ENCODE measurements at places on chromosomes 6 and 20.

DNA sequence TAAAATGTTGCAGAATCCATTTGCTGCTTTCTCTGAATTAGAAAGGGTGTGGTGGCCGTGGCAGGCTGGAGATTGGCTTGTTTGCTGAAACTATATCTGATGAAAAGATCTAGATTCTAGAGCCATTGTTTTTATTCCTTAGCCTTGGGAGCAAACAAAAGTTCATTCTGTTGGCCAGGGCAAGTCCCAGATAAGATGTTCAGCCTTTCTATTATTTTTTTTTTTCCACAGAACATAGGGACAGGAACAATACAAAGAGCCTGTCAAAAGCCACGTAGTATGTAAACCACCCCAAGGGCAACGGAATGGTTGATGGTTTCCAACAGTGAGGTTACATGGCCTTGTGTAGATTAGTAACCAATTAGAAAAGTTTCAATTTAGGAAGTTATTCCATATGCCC lies 119.9 kb upstream of the SLC22A16 start:
- no peak for DNase-seq

- DNase-seq: no peak
Measured at GRCh38 chr6:142816031-142816430, 128.9 kb downstream of the HIVEP2 start.

DNA sequence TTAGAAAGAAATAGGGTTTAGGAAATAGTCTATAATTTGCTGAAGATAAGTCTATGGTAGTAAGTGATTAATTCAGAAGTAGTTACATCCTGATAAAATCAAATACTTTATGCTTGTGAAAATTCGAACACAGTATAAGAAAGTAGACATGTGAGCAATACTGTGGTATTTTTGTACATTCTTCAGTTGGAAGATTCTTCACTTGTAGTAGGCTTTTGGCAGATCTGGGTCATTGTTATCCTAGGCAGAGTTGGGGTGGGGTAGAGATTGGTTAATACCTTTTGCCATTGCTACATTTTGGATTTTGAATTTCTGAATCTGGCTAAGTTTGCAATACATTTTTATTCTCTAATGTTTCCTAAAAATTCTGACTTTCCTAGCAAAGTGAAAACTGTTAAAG lies 197.5 kb downstream of the BCKDHB start:
- DNase-seq: no peak

DNA sequence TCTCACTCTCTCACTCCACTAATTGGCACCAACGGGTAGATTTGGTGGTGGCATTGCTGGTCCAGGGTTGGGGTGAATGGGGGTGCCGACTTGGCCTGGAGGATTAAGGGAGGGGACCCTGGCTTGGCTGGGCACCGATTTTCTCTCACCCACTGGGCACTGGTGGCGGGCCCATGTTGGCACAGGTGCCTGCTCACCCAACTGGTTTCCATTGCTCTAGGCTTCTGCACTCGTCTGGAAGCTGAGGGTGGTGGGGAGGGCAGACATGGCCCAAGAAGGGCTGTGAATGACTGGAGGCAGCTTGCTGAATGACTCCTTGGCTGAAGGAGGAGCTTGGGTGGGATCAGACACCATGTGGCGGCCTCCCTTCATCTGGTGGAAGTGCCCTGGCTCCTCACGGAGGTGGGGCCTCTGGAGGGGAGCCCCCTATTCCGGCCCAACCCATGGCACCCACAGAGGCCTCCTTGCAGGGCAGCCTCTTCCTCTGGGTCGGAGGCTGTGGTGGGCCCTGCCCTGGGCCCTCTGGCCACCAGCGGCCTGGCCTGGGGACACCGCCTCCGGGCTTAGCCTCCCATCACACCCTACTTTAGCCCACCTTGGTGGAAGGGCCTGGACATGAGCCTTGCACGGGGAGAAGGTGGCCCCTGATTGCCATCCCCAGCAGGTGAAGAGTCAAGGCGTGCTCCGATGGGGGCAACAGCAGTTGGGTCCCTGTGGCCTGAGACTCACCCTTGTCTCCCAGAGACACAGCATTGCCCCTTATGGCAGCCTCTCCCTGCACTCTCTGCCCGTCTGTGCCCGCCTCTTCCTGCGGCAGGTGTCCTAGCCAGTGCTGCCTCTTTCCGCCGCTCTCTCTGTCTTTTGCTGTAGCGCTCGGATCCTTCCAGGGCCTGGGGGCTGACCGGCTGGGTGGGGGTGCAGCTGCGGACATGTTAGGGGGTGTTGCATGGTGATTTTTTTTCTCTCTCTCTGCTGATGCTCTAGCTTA lies 11.2 kb downstream of the VEGFA start:
- DNase-seq: no peak

DNA sequence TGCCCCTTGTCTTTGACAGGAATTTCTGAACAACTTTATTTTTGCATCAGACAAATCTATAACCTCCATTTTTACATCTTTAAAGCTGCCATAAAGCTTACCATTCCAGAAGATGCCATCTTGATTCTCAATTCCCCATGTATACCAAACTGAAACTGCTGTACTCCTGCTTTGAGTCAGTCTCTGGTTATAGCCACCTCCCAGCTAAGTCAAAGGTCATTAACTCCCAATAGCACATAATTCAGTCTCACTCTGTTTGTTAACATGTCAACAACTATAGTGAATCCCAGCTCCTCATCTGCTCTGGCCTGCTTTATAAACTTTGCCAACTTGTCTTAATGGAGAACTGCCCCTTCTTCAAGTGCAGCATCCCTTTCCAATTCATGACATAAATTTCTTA lies 343.6 kb downstream of the FRK start:
- DNase-seq: no peak

DNA sequence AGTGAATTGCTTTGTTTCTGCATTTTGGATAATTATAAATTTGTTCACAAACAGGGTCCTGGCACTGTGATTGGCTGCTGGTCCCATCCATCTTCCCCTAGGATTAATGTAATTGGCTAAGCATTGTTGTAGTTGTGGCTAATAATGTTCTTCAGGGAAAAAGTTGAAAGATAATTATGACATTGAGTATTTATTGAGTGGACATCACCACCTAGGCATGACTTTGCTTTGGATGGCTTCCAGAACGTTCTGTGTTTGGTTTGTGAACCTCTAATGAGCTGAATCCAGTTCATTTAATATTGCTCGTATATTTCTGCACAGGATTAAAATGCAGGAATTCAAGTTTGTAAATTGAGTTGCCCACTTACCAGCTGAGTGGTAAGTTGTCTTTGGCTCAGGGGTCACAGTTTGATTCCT lies 55.1 kb downstream of the ARID1B start:
- no peak for DNase-seq

- DNase-seq: no peak
Measured at GRCh38 chr6:131003488-131004386, 59.3 kb downstream of the EPB41L2 start.

DNA sequence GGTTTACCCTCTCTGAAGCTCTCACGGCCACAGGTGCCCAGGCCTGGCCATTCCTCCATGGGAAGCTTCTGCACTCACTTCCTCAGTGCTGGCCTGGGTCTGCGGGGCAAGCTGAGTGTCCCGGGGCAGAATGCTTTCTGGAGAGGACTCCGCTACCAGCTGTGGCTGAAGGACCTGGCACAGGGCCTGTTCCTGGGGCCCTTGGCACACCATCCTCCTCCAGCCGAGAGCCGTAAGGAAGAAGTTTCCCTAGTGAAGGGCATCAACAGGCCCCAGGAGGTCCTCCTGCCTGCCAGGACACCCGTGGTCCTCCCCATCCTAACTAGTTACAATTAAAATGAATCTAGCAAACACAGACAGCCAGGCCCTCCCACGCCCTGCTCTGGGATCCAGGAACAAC lies 14.0 kb upstream of the KCNK15 start:
- DNase-seq: no peak

GRCh38 chr20:59822291-59823029 lies 111.0 kb downstream of the SYCP2 start:
- no peak for DNase-seq

GRCh38 chr20:62430311-62430853 lies 3.0 kb upstream of the RBBP8NL start:
- no peak for DNase-seq

DNA sequence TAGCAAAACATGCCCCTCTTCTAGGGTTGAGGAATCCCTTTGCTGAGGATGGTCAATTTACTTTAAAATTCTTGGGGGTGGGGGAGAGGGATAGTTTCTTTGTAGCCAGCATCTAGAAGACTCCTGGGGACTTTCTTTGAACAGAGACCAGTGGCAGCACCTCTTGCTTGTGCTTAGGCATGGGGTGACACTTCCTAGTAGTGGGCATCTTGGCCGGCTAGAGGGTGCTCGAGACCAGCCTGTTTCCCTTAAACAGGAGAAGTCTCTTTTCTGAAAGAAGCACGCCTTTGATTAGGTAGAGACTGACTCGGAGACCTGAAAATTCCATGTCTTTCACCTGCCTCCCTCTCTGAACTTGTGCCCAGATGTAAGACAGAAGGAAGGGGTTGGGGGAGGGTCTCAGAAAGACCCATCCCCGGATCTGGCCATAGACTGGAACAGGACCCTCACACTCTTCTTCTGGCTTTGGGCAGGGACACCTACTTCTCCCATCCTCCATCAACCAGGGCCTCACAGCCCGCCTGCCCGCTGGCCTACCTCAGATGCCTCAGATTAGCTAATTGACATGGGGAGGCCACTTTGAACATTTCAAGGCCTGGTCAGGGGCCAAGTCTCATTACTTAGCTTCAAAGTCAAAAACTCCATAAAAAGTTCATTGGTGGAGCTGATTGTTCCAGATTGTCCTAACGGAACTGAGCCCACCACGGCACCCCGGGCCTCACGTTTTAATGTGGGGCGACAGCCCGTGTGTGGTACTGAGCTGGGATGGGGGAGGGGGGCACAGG lies 172.2 kb downstream of the CDC5L start:
- DNase-seq: no peak

DNA sequence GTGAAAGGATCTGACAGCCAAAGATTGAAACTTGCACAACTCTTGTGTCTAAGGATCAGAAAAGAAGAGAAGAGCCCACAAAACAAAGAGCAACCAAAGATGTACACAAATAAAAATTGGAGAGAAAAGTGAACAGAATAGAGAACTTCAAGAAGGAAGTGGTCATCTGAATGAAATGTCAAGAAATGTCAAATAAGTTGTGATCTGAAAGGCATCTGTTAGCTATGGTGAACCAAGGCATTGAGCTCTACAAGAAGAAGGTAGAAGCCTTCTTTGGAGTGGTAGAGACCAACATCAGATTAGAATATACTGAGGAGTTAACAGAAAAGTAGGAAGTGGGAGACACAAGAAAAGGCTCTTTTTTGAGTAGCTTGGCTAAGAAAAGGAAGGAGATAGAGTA lies 28.5 kb downstream of the IL17F start:
- no peak for DNase-seq

- no peak for DNase-seq
Measured at GRCh38 chr6:54100411-54101006, 10.7 kb upstream of the MLIP start.

- DNase-seq: no peak
Measured at GRCh38 chr6:160692369-160692959, 9.6 kb upstream of the PLG start.

DNA sequence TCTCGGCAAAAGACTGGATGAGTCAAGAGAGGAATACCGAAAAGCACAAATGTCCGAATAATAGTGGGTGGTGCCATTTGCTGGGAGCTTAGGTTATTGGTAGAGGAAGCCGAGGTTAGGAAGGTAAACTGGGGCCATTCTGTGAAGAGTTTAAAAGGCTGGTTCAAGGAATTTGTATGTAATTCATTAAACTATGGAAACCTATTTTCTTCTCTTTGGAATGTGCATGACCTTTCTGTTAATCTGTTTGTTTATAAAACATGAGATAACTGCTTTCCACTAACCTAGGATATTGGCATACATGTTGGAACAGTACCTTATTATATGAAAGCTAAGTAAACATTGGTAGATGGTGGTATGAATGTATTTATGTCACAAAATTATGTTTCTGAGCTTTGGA lies 71.8 kb downstream of the LCA5 start:
- DNase-seq: no peak

DNA sequence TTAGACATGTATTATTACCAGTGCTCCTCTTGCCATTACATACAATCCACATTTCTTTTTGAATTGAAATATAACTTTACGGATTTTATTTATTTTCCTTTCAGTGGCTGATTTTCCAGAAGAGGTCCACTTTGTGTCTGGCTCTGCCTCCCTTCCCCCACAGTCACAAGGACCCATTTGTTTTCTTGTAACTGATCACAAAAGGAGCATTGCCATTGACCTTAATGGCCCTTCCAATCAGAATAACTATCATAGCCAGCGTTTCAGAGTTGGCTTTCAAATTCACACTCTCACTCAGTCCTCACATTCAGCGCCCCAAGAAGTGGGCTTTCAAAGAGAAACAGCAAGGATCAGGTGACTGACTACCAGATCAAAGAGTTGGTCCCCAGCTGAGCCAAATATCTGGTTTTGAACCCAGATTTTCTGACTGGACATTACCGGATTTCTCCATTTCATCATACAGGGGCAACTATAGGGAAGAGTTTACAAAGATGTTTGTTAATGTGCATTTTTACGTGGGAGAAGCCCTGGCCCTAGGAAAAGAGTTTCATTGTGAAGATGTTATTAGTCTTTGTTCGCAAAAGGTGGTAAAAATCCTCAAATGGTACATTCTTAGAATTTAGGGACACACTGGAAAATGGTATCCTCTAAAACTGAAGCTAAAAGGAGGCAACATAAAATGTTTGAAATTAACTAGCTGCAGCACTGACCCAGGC lies 2.0 kb upstream of the SLC22A23 start:
- DNase-seq: no peak

DNA sequence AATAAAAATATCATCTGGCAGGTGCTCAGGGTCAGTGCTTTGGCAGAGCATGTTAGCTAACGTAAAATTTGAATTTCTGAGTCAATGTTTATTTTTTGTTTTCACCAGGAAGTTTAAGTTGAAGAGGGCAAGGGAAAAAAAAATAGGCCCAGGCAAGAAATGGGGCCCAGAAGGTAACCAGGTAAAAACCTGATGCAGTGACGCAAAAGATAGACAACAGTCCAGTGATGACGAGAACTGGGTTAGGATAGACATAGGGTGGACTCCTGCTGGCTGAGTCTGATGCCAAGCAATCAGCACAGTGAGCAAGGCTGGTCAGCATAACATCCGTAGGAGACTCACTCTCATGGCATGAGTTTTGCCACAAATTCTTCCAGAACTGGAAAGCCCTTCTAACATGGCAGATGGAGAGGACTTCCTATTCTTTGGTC lies 42.2 kb downstream of the ZHX3 start:
- DNase-seq: no peak

- peak; percentile 78 for DNase-seq
Measured at GRCh38 chr6:34656378-34657036, 40.1 kb downstream of the ILRUN start.

- no peak for DNase-seq
Measured at GRCh38 chr6:17491416-17492142, 98.2 kb downstream of the CAP2 start.

DNA sequence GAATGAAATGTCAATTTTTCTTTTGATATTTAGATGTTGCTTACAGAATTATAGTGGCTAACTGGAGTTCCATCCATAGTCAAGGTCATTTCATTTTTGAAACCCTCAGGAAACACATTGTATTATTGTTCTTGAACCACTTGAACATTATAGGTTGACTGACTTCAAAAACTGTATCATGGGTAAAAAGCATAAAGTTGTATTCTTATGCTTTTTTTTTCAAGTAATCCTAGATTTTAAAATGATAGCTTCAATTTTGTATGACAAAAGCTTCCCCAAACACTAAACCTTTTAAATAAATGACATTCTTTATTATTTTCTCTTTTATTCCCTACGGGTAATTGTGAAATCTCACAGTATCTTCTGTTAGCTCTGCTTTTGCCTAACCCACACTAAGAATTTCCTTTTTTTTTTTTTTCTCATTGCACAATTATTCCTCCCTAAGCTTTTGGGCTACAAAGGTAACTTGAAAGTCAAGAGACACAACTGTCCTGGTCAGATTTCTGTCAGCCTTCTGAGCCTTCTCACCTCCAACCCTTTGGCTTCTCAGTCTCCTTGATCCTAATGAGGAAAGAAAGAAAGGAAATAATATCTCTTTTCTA lies 36.9 kb upstream of the LAMA4 start:
- no peak for DNase-seq
